ENCODE measurements at places on chromosomes 2 and 18.

- no peak for DNase-seq
Observed at GRCh38 chr2:24048769-24049484, 614 bp upstream of the FKBP1B start.

DNA sequence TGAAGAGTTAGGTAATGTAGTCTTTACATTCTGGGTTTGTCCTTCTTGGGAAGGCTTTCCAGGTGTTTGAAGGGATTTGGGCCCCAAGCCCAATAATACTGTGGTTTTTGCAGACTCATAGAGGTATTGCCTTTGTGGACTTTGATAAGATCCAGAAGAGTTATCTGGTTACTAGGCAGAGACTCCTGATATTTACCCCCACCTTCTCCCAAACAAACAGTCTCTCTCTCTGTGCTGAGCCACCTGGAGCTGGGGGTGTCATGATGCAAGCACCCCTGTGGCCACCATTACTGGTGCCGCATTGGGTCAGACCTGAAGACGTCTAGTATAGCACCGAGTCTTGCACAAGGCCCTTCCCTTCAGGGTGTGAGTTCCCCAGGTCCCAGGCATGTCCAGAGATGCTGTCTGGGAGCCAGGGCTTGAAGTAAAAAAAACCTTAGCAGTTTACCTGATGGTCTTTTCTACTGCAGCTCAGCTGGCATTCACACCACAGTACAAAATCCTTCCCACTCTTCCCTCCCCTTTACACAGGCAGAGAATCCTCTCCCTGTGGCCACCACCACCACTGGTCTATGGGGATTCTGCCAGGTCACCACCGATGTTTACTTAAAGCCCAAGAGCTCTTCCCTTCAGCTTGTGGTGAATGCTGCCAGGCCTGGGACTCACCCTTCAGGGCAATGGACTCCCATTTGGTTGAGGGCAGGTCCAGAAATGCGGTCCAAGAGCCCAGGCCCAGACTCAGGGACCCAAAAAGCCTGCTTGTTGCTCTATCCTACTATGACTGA lies 22.2 kb upstream of the FAM228A start:
- no peak for DNase-seq

DNA sequence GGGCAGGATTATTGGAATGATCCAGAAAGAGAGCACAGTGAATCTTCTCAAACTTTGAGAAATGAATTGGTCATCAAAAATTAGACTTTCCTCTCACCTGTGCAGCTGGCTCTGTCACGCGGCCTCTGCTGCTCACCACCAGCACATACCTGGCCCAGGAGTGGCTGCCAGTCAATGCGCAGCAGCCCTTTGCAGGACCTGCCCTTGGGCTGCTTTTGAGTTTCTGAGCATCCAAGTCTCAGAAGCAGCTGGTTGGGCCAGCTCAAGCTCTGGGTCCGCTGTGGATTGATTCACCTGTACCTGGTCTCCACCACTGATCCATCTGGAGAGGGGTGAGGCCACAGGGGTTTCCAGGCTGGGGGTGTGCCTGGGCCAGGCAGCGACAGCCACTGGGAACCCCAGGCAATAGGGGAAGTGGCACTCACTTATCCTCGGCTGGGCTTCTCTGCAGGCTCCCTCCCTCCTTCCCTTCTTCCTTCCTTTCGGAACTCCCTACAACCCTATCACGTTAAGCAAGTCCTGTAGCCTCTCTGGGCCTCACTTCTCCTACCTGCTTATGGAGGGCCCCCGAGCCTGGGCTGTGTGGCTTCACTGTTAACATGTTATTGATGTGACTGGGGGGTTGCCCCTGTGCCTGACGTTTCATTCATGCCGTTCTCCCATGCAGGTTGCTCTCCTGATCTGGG lies 48.1 kb downstream of the SH3BP4 start:
- no peak for DNase-seq

DNA sequence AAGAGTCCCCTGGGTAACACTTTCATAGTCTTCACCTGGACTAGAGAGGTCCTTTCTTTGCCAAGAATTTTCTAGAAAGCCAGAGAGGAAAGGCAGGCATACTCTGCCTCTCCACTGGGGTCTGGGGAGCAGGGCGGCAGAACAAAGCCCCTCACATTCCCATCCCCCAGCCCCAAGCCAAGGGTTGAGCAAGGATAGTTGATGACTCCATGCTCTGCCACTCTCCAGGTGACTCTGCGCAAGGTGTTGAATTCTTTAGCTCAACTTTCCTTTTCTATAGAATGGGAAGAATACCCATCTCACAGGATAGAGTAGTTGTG lies 2.9 kb upstream of the GDF7 start:
- no peak for DNase-seq

DNA sequence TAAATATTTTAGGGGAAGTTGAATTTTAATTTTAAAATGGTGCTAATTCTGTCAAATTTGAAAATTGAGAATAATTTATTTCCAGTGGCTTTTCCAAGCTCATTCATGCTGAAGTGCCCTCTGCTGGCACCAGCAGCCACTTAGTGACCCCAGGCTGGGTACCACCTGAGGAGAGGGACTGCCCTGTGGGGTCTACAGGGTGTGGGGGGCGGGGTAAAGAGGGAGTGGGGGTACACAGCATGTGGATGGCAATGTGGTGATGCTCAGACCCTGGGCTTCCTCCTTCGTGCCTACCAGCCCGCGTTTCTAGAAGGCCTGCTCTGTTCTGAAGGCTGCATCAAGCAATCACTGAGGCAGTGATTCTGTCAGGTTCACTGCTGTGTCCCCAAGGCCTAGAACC lies 45.1 kb upstream of the SCLY start:
- no peak for DNase-seq

- no peak for DNase-seq
Observed at GRCh38 chr18:79804130-79804787, 6.5 kb downstream of the KCNG2 start.

DNA sequence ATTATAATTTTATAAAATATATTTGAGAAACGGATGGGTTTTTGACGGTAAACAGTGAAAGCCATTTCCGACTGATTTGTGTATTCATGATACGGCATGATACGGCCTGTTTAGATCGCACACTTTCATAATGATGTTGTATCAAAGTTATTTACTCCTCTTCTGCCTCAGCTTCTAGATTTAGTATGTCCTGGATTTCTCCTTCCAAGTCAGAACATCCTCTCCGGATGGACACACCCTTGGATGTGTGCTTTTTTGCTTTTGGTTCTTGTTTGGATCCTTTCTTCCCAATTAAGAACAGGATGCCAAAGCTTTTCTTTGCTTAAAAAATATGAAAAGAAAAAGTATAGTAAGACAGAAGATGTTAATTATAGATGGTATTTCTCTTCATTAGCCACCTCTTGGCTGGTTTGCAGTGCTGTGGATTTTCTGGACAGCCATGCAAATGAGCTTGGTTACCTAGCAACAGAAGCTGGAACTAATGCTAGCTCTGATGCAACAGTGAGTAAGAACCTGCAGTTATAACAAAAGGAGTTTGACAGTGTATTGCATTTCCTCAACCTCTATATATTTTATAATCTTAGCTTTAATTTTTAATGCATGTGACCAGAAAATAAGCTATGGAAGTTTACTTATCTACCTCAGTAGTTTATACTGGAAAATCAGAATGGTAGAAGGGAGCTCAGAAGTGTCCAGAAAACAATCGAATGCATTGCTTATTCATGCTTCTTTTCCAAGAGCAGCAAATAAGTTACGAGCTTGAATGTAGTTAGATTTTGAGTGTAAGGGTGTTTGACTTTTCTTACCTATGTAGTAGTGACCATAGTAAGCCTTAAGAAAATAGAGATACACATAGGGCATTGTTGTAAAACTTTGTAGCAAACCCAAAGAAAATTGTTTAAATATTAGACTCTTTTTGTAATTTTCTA lies 27.9 kb downstream of the RMND5A start:
- peak; percentile 25 for DNase-seq

- DNase-seq, result no peak
Observed at GRCh38 chr2:36318547-36318946, 37.0 kb upstream of the CRIM1 start.

DNA sequence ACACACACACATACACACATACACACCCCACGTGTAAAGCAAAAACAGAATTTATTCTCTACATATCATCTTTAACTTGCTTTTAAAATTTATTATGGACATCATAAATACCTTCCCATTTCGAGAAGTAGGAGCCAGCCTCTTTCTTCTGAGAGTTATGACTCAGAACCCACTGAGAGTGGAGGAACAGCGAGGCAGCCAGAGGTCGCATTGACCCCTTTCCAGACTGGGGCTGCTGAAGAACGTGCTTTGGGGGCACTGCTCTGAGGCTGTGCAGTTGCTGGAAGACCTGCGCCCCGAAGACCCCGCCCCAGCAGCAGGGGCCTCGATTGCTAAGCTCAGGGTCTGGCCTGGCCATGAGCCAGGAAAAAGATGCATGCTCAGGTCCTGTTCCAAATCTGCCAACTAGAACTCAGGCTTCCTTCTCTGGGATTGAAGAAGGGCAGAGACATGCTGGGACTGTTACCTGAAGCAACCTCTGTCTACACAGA lies 133.8 kb upstream of the TWIST2 start:
- peak; percentile 32 for DNase-seq

- no peak for DNase-seq
Observed at GRCh38 chr2:85341269-85342029, 12.9 kb downstream of the RETSAT start.

GRCh38 chr18:12393998-12394397 lies 13.7 kb upstream of the PRELID3A start:
- DNase-seq, result no peak

GRCh38 chr18:23684515-23685197 lies 4.6 kb upstream of the LAMA3 start:
- DNase-seq, result peak; percentile 52

GRCh38 chr18:59265974-59266369 lies 7.3 kb downstream of the RAX start:
- DNase-seq, result no peak

DNA sequence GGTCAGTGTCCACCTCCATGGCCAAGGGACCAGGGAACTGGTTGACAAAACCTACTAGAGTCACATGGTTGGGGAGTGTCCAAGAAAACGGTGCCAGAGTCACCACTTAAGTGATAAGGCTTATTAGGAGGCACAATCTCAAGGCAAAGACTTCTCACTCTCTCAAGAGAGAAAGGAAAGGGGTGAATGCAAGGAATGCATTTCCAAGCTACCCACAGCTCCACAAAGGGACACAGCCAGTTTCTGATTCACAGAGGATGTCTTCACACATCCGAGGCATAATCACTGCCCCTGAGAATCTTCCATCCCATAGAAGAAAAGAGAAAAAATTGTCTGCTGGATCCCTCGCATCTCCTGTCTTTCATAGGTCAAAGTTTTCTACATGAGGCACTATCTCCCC lies 269.3 kb downstream of the TNS1 start:
- DNase-seq, result no peak

GRCh38 chr18:7885865-7886264 lies 318.7 kb downstream of the PTPRM start:
- no peak for DNase-seq

- DNase-seq, result peak; percentile 19
Observed at GRCh38 chr2:110678457-110679336, 834 bp upstream of the BUB1 start.

- DNase-seq, result no peak
Observed at GRCh38 chr18:39485696-39486095, 1920.1 kb upstream of the CELF4 start.

GRCh38 chr2:159137511-159138241 lies 148.8 kb downstream of the WDSUB1 start:
- DNase-seq, result no peak

DNA sequence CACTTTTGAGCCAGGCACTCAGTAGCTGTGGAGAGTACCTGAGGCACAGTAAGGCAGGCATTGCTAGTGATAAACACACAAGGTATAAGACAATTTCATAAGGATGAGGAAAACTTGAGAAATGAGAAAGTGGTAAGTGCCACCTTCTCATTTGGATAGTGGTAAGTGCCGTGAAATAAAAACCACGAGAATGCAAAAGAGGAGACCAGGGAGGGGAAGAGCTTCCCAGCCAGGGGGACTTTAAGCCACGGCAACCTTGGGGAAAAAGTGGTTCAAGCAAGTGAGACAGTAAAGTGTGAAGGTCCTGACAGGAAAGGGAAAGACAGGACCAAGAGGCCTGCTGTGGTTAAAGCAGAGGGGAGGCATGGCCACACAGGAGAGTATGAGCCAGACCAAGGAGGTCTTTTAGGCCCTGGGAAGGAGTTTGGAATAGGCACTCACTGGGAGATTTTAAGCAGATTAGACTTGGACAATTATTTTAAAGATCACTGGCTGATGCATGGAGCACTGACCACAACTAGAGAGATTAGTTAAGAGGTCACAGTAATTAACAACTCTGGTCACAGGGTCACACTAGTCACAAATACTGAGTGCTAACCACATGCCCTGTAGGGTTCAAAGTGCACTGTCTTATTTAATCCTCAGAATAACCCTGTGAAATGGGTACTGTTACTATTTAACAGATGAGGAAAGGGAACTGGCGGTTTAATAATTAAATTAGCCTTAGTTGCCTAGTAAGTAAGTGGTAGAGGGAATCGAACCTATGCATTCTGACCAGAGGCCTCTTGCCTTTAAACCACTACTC lies 50.1 kb downstream of the THOC1 start:
- DNase-seq, result no peak

GRCh38 chr2:68971591-68972231 lies 2.7 kb upstream of the GKN1 start:
- peak; percentile 98 for DNase-seq

GRCh38 chr2:181178823-181179412 lies 198.5 kb downstream of the UBE2E3 start:
- DNase-seq, result peak; percentile 14

GRCh38 chr2:25790074-25790790 lies 88.1 kb downstream of the ASXL2 start:
- DNase-seq, result no peak

DNA sequence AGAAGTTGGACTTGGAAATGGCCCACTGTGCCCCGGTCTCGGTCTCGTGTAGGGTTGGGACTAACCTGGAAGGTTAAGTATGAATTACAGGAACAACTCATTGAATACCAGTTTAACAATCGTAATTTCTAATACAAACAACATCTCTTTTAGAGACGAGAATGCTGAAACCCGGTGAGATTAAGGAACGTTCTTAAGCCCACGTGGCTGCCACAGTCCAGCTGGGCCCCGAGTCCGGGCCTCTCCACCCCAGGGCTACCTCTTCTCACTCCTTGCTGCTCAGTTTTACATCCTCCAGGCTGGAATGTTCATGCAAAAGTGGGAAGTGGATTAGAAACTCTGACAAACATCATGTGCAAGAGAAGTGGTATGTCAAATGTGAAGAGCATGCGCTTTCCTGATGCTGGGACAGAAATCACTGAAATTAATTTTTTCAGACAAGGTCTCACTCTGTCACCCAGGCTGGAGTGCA lies 29.4 kb downstream of the NGEF start:
- no peak for DNase-seq

- no peak for DNase-seq
Observed at GRCh38 chr2:20633794-20634506, 16.9 kb downstream of the HS1BP3 start.

DNA sequence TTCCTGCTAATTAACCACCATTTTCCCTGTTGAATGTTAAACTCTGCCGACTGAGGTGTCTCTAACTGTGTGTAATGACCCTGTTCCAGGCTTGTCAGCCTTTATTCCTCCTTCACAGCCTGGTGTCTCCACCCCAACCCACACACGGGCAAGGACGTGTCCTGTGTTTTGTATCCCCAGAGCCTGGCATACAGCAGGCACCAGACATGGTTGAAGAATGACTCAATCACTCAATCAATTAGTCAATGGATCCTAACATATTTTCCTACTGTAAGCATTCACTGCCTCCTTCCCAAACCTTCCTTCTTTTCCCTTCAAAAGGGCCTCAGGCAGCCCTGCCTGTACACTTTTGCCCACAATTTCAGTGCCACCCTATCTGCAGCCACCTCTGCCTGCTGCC lies 2.7 kb upstream of the TNS1 start:
- no peak for DNase-seq

Data from A172 (cell line).